ENCODE measurements at places on chromosomes 16 and 17.

GRCh38 chr17:1658100-1658499, 8.4 kb upstream of the RILP start:
- no peak for DNase-seq

DNA sequence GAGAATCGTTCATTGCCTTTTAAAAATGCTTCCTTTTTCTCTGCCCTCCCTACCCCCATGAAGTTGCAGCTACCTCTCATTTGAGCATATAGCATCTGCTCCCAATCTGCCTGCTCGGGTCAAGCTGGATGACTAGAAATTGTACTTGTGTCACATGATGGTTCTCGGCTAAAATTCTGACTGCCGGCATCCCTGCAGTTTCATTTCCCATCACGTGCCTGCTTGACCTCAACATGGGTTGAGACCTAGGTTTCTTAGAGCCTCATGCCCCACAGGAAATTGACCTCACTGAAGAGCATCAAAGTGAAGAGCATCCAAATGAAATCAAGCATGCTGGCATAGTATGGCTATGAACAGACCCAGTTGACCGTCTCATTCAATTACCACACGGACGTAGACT, 581.6 kb upstream of the PSMD7 start:
- no peak for DNase-seq

DNA sequence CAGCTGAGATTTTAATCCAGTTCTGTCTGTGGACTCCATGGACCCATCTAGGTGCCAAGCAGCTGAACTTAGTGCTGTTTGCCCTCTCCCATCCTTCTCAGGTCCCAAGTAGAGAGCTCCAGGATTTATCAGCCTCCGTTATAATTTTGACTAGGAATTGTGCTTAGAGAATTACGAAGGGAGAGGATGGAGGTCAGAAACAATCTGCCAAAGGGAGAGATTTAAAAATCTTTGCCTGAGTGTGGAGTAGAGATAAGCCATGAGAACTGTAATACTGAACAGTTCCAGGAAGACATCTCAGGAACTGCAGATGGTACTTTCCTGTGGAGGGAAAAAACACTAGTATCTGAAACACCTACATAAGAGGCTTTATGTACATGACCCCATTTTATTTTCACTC, 27.0 kb downstream of the CEP95 start:
- no peak for DNase-seq

DNA sequence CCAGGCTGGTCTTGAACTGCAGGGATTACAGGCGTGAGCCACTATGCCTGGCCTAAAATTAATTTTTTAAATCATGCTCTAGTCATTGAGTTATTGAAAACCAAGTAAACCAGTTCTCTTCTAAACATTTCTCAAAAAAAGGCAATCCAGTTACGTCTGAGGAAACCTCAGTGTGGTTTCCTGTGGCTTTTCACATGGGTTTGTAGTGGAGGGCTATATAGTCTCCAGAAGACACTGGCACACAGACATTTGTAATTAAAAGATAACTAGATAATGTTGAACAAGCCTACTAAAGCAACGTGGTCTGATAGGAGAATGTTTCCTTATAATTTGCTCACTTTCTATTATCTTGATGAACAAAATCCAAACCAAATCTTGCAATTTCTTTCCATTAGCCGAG, 5.2 kb upstream of the TOB1 start:
- DNase-seq, result no peak

DNA sequence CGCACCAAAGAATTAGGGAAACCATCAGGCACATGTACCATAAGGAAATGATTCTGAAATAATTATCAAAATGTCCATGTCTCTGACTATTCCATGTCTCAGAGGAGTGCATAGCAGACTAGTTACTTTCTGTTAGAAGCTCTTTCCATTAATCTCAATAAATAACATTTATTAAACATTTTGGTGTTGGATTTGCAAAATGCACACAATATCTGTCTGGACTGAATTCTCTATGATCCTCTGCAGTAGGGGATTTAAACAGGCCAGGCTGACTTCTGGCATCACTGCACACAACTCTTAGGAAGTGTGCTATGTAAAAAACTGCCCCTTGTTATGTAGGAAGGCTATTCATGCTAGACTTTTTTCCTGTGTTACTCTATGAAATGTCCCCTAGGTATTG, 283.3 kb upstream of the CDH5 start:
- no peak for DNase-seq

DNA sequence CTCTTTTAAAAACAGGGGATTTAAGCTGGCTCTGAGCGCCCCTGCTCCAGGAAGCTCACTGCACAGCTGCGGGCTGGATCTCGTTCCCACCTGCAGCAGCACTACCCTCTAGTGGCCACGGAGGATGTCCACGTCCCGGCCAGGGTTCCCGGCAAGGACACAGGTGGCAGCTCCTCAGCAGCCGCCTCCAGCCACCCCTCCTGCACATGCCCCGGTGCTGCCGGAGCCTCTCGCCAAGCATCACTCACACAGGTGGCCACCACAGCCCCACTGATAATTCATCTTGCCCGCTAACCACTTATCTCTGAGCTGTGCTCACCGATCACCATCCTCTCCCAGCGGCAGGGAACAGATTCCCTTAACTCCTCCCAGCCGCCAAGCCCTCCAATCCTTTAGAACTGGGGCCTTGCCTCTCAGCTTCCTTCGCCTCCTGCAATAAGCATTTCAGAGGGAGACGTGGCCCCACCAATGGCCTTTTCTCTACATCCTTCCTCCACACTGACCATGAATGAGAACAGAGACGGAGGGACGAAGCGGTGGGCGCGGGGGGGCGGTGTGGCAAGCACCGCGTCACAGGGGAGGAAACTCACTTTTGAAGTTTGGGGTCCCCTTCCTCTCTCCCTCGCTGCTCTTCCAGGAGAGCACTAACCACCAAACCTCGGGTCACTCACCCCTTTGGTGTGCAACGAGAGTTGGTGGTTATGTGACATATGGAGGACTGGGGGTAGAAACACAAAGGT, 222.1 kb downstream of the RBFOX3 start:
- no peak for DNase-seq

- DNase-seq, result no peak
Observed at GRCh38 chr17:69335058-69335457, 8.1 kb upstream of the ABCA5 start.

DNA sequence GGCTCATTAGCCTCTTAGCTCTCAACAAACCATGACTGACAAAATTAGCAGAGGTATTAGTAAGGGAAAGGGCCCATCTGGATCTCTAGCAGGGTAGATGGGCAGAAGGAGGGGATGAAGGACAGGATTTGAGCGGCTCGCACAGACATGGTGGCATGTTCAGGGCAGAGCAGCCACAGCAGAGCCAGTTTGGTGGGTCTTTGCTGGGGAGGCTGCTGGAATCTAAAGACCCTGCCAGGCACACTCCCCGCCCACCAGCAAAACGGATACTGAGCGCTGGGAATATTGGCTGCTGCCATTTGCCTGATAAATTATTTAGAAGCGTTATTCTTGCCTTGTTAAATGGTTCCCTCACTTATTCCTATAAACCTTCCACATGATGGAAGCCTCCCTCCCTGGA, 20.7 kb upstream of the NAT9 start:
- DNase-seq, result no peak

DNA sequence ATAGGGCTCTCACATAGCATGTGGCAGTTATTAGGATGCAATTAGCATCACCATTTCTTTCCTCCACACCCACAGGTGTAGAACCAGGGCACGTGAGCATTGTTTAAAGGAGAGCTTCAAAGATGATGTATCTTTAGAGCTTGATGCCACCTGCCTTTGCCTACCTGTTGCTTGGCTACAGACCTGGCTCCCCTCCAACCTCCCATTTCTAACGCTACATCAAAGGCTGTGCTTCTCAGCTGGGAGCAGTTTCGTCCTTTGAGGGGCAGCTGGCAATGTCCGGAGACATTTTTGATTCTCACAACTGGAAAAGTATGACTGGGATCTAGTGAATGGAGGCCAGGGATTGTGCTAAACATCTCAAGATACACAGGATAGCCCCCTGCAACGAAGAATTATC, 78.5 kb upstream of the CLEC3A start:
- peak; percentile 26 for DNase-seq

GRCh38 chr16:4615384-4616046, 827 bp upstream of the UBALD1 start:
- no peak for DNase-seq
